Neuronal stem cell (in vitro differentiated cells): ENCODE measurements at places on chromosomes 6 and 20.

DNA sequence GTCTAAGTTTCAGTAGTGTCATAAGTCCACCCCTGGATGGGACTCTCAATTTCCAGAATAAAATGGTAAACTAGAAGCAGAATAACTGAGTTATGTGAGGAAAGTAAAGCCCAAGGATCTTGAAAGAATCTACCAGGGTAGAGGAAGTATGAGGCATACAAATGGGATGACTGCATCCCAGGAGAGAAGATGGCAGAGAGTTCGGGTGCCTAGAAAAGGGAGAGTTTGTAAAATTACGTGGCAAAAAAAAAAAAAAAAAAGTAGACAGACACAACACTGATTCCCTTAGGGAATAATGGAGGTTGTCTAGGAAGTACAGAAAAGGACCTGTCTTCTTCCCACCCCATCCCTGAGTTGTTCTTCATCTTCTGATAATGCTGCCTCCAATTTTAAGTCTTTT lies 3.4 kb downstream of the GABBR1 start:
- H3K4me3 ChIP-seq, result no peak overlapping the region
- H3K4me1 ChIP-seq, result peaks cover 40% of the 10 kb centered on the region
- H3K27me3 ChIP-seq, result no peaks in the 10 kb centered on the region
- H3K36me3 ChIP-seq, result peaks cover 5% of the 10 kb centered on the region
- no peak for DNase-seq

DNA sequence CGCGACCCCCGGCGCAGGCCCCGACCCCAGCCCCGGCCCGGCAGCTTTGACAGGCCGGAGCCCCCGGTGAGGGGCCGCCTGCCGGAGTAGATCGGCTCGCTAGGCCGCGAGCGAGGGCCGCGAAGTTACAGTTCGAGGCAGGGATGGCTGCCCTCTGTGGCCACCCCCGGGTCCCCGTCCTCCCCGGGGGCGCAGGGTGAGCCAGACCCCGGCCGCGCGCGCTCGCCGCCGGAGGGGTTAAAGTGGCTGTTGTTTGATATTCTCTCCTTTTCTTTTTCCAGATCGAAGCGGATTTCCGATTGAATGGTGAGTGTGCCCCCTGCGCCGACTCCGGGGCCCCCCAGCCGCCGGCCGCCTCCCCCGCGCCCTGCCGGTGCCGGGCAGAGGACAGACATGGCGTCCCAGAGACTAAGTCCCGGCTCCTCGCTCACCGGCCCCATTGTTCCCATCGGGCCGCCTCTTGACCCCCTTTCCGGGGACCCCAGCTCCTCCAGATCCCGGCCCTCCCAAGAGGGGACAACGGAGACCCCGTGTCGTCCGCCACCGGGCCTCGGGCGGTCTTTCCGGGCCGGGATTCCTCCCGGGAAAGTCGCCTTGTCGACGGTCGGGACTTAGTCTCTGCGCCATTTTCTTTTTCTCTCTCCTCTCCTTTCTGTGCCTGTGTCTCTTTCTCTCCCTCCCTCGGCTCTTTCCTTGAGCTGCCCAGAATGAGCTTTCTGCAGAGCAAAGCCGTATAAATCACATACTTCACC lies 704 bp downstream of the TOP1 start:
- H3K36me3 ChIP-seq, result peaks cover 48% of the 10 kb centered on the region
- H3K27me3 ChIP-seq, result no peaks in the 10 kb centered on the region
- H3K4me1 ChIP-seq, result peaks cover 21% of the 10 kb centered on the region
- no peak overlapping the region for H3K27ac ChIP-seq
- DNase-seq, result peak; percentile 35

DNA sequence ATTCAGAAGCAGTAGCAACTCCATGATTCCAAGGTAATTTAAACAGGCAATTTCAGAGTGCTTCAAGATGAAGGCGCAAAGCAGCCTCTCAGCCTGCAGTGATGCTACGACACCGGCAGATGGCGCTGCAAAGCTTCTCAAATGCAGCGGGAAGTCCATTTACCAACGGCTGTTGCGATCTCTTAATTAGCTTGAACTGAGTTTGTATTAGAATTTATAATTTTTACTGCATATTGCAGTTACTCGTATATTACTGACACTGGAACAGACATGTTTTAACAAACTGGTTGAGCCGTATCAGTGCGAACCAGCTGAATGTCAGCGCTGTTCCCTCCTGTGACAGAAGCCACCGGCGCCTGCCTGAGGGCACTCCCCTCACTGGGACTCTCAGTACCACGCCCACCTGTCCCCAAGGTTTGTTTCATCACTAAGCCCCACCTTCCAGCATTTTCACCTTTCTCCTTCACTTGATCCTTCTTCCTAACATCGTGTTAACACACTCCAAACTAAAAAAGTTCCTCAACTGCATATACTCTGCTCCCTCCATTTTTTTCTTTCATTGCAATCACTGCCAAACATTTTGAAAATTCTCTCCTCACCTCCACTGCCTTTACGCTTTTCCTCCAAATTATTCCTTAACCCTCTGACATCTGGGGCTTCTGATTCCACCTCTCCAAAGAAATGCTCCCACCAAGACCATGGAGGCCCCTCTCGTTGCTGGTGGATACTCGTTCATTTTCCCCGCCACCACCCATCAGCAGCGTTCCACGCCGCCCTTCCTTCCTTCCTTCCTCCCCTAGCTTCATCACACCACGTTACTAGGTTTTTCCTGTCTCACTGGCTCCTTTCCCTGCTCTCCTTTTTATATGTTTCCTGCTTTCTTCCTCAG lies 14.5 kb downstream of the GNL1 start:
- peaks cover 18% of the 10 kb centered on the region for H3K36me3 ChIP-seq
- no peak overlapping the region for H3K27ac ChIP-seq
- H3K4me3 ChIP-seq, result peak overlapping the region; percentile 47

GRCh38 chr20:741620-742019 lies 26.7 kb downstream of the SLC52A3 start:
- no peak overlapping the region for H3K27ac ChIP-seq
- H3K4me1 ChIP-seq, result no peaks in the 10 kb centered on the region
- H3K4me3 ChIP-seq, result no peak overlapping the region
- DNase-seq, result no peak
- no peaks in the 10 kb centered on the region for H3K27me3 ChIP-seq
- no peaks in the 10 kb centered on the region for H3K36me3 ChIP-seq

DNA sequence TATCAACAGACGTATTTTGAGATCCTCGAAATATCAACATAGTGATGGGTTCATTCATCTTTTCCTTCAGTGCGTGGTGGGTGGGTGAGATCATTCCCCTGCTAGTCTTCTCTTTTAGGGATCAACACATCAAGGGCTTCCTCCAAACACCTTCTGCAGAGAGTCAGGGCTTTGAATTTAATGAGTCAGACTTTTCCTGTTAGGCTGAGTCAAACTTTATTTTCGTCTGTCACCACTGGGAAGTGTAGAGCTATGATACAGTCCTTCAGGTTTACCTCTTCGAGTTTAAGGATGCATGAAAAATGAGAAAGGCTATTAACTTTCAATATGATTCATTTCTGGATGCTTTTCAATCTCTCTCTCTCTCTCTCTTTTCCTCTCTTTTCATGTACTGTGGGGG lies 189.1 kb downstream of the BMP2 start:
- no peaks in the 10 kb centered on the region for H3K36me3 ChIP-seq
- H3K27me3 ChIP-seq, result no peaks in the 10 kb centered on the region
- no peak overlapping the region for H3K27ac ChIP-seq
- no peak for DNase-seq
- H3K4me1 ChIP-seq, result no peaks in the 10 kb centered on the region
- no peak overlapping the region for H3K4me3 ChIP-seq

GRCh38 chr6:74256781-74257180 lies 560.8 kb downstream of the CD109 start:
- H3K36me3 ChIP-seq, result no peaks in the 10 kb centered on the region
- no peak overlapping the region for H3K27ac ChIP-seq
- no peak overlapping the region for H3K4me3 ChIP-seq
- DNase-seq, result no peak
- no peaks in the 10 kb centered on the region for H3K4me1 ChIP-seq

DNA sequence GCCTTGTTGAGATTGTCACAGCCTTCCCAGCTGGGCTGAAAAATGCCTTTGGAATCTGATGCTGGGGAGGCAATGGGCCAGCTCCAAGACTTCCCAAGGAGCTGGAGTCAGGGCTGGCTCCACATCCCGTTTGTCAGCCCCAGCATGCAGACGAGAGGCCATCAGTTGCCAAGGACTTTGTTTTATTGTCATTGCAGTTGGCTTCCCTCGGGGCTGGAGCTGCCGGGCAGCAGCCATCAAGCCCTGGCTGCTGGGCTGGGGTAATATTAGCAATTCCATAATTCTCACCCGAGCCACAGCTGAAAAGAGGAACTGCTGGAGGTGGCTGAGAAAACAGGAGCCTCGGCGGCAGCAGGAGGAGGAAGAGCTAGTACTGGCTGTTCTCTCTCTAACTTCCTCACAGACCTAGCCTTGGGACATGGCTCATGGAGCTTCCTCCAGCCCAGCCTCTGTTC lies 182.5 kb downstream of the CDC5L start:
- no peak for DNase-seq
- no peaks in the 10 kb centered on the region for H3K36me3 ChIP-seq
- H3K27ac ChIP-seq, result no peak overlapping the region
- H3K27me3 ChIP-seq, result peaks cover 4% of the 10 kb centered on the region
- H3K4me1 ChIP-seq, result no peaks in the 10 kb centered on the region

DNA sequence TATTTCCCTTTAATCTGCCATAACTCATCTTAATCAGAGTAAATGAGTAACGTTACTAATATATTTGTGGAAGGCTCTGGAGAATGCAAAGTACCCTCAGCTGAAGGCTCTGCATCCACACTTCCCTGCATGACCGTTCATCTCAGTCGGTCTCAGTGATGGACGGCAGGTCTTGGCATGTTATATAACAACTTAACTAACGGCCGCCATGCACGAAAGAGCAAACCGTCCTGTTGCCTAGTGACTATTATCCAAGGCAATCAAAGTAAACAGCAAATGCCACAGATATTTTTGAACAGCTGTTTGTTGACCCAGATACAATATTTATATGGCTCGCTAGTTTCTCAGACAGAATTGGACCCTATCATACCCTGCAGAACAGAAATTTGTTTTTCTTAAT lies 194.9 kb upstream of the SMLR1 start:
- H3K36me3 ChIP-seq, result no peaks in the 10 kb centered on the region
- H3K27me3 ChIP-seq, result no peaks in the 10 kb centered on the region
- no peak for DNase-seq
- no peak overlapping the region for H3K27ac ChIP-seq
- H3K4me3 ChIP-seq, result no peak overlapping the region

- no peaks in the 10 kb centered on the region for H3K36me3 ChIP-seq
- no peak overlapping the region for H3K27ac ChIP-seq
- H3K4me3 ChIP-seq, result no peak overlapping the region
- H3K27me3 ChIP-seq, result no peaks in the 10 kb centered on the region
- no peak for DNase-seq
- no peaks in the 10 kb centered on the region for H3K4me1 ChIP-seq
These were observed 207.4 kb upstream of the ZNF217 start for GRCh38 chr20:53800883-53801604.

GRCh38 chr20:49132995-49133478 lies 55.1 kb downstream of the STAU1 start:
- H3K27ac ChIP-seq, result peak overlapping the region; percentile 32
- peak; percentile 39 for DNase-seq
- H3K36me3 ChIP-seq, result peaks cover 72% of the 10 kb centered on the region
- H3K27me3 ChIP-seq, result no peaks in the 10 kb centered on the region
- H3K4me1 ChIP-seq, result peaks cover 6% of the 10 kb centered on the region
- no peak overlapping the region for H3K4me3 ChIP-seq

DNA sequence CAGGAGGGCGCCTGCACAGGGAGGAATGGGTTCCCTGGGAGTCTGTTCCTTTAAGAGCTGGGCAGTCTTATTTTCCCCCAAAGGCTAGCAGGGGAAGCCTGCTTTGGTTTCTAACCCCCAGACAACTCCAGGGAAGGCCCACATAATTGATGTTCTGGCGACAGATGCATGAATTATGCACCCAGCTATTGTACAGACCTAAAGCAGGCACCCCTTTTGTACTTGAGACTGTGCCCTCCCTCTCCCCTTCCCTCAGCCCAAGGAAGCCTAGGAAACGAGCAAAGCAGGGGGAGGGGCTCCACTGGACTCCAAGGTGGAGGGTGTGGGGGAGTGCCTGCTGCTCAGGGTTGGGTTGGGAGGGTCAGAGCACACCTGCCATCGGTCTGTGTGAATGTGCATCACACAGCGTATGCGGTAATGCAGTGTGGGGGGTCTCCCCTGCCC lies 102.1 kb downstream of the KCNB1 start:
- peaks cover 10% of the 10 kb centered on the region for H3K4me1 ChIP-seq
- no peak overlapping the region for H3K27ac ChIP-seq
- H3K4me3 ChIP-seq, result no peak overlapping the region

GRCh38 chr6:81145506-81145905 lies 607.0 kb downstream of the TENT5A start:
- H3K4me3 ChIP-seq, result no peak overlapping the region
- no peaks in the 10 kb centered on the region for H3K4me1 ChIP-seq
- H3K27ac ChIP-seq, result no peak overlapping the region
- no peak for DNase-seq
- H3K36me3 ChIP-seq, result no peaks in the 10 kb centered on the region

DNA sequence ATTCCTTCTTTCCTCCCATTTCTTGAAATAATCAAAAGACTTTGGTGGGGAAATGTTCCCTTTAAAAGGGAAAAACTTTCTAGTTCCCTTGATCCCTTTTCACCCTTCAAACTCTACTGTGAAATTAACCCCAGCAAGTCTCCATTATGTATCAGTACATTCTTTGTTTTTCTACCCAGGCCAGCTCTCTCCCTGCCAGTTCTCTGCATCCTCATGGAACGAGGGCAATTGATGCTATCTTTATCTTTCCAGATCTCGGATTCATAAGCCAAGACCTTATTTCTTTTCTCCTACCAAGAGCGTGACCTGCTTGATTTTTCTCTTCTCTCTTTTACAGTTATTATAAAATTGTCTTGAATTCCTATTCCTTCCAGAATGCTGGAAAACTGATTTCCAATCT lies 75.8 kb downstream of the ADGRB3 start:
- no peak overlapping the region for H3K27ac ChIP-seq
- H3K4me1 ChIP-seq, result peaks cover 1% of the 10 kb centered on the region
- H3K27me3 ChIP-seq, result no peaks in the 10 kb centered on the region
- H3K4me3 ChIP-seq, result no peak overlapping the region
- no peaks in the 10 kb centered on the region for H3K36me3 ChIP-seq

DNA sequence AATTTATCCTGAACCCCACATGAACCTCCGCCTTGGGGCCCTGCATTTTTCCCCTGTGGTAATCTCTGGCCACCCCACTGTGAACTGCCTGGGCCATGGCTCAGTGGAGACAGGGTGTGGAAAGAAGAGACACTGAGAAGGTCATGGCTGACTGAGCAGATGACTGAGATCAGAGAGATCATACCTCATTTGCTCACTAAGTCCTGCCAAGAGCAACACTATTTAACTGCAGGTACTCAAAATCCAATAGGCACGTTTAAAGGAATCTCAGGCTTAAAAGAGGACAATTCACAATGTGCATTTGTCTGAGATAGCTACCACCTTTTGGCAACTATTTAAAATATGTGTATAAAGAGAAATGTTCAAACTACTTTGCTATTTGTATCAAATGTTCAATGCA lies 305.0 kb downstream of the GMDS start:
- no peaks in the 10 kb centered on the region for H3K27me3 ChIP-seq
- no peak for DNase-seq
- peaks cover 2% of the 10 kb centered on the region for H3K4me1 ChIP-seq
- H3K36me3 ChIP-seq, result no peaks in the 10 kb centered on the region

- no peaks in the 10 kb centered on the region for H3K4me1 ChIP-seq
- H3K4me3 ChIP-seq, result no peak overlapping the region
- no peaks in the 10 kb centered on the region for H3K36me3 ChIP-seq
- H3K27ac ChIP-seq, result no peak overlapping the region
These were observed 70.0 kb downstream of the CEBPB start for GRCh38 chr20:50260479-50261221.

GRCh38 chr6:32972353-32973143 lies 4.2 kb downstream of the BRD2 start:
- DNase-seq, result no peak
- peak overlapping the region; percentile 97 for H3K4me3 ChIP-seq
- peaks cover 2% of the 10 kb centered on the region for H3K4me1 ChIP-seq
- H3K36me3 ChIP-seq, result peaks cover 59% of the 10 kb centered on the region
- H3K27ac ChIP-seq, result peak overlapping the region; percentile 77
